ENCODE measurements at places on chromosomes 2 and 18. TPM values are rescaled to one million over a fixed set of nuclear protein-coding genes. Genes with fewer than 3 reads are reported as not detected.

GRCh38 chr2:71538656-71539265, 85.4 kb downstream of the DYSF start:
- DNase-seq: no peak

GRCh38 chr2:168185583-168186274, 61.7 kb downstream of the STK39 start:
- DNase-seq: no peak

DNA sequence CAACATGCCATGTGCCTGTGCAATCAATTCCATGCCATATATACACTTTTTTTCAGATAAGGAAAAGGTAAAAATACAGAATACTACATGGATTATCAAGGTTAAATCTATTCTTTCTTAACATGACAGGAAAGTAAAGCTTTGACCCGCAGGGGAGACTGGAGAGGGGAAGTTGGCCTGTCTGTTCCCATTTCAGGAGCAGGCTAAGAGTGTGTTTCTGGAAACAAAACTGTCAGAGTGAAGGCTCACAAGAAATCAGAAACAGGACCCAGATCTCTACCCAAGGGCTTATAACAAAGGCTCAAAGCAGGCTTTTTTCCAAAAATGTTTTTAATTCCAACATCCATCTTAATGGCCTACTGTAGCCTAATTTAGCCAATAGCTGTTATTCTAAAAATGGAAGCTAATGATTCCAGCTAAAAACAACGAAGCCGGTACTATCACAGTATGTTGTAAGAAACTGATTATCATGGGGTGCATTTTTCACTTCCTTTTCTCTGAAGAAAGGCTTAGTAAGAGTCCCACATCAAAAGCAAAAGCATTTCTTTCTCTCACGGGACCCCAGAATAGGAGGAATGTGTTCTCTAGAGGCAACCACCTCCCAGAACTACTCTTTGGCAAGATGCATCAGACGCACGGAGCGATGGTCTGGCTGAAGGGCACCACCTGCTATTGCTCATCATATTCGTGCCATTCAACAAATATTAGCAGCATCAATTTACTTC, 41.4 kb downstream of the FECH start:
- DNase-seq: no peak

CYP26B1 gene
- total RNA-seq: 0.78 TPM

FTCDNL1 gene
- total RNA-seq: 0.73 TPM

All from pulmonary artery endothelial cell (primary cell).